ENCODE measurements at places on chromosomes 12 and 14.

- no peak for DNase-seq
Observed at GRCh38 chr12:131720241-131720640, 9.4 kb downstream of the SFSWAP start.

DNA sequence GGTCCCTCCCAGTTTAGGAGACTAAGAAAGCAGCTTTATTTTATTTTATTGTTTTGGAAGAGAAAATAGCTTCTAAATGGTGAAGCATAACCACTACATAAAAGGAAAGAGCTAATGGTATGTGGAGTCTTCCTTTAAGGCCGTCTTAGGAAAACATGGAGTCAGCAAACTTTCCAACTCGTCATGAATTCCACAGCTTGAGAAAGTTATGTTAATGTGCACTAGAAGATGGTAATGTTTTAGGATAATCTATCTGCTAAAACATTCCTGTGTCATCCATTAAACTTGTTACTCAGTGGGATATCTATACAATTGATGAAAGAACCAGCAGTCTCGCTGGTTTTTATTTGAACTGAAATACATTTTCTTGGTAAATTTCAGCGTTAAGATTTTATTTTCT is 448.4 kb upstream of the SEL1L start:
- DNase-seq: no peak

DNA sequence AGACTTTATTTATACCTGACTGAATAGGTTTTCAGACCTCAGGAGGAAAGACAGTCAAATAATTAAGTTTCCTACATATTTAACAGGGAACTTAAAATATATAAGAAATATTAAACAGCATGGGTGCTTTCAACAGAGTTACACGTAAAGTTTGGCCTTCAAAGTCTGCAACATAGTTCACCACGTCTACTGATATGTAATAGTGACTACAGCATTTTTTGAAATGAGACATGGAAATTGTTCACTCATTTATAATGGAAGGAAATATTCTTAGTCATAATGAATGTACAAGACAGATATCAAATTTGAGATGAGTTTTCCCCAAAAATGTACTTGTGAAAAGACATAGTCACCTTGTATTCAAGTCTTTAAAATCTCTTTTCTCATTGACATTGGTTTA is 56.7 kb upstream of the KCNMB4 start:
- DNase-seq: no peak

DNA sequence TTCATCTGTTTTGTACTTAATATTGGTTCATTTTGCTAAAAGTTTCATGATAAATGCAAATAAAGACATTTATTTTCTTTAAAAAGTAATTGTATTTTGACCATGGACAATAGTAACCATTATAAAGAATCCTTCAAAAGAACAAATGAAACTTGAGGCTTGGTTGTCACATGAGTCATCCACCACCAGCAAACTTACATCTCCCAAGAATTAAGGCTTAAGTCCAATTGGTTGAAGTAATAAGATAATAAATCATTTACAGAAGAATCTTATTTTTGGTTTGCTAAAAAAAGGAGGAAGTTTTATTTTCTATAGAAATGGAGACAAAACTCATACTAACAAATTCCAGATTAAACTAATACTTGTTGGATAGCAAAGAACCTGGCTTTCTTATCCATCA is 84.8 kb upstream of the KITLG start:
- no peak for DNase-seq

DNA sequence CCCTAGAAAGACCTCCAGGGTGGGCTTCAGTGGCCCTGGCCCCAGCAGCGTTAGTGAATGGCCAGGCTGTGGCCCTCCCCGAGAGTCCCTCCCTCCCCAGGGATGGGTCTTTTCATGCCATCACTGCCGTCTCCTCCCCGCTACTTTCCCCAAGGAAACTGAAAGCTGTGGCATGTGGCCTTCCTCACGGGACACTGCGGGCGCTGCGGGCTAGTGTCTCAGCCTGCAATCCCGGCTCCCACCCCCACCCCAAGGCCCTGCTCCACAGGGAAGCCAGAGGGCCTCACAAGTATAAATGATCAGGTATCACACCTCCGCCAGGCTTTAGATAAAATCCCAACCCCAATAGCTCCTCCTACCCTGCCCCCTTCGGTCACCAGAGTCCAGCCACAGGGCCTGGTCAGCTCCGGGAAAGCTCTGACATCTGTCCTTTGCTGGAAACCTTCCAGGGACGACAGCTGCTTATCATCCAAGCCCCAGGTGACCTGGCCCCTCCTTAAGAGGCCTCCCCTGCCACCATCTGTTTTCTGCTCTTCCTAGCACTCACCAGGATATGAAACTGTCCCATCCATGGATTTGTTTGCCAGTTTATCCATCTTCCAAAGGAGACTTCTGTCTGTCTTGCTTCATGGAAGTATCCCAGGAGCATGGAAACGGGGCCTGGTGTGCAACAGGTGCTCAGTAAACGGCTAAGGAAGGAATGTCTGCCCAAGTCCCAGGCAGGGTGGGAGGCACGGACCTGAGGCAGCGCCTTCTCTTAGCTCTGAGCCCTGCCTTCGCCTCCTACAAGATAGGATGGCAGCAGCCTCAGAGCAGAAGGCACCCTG is 31.6 kb downstream of the CCDC85C start:
- DNase-seq: peak; percentile 57

DNA sequence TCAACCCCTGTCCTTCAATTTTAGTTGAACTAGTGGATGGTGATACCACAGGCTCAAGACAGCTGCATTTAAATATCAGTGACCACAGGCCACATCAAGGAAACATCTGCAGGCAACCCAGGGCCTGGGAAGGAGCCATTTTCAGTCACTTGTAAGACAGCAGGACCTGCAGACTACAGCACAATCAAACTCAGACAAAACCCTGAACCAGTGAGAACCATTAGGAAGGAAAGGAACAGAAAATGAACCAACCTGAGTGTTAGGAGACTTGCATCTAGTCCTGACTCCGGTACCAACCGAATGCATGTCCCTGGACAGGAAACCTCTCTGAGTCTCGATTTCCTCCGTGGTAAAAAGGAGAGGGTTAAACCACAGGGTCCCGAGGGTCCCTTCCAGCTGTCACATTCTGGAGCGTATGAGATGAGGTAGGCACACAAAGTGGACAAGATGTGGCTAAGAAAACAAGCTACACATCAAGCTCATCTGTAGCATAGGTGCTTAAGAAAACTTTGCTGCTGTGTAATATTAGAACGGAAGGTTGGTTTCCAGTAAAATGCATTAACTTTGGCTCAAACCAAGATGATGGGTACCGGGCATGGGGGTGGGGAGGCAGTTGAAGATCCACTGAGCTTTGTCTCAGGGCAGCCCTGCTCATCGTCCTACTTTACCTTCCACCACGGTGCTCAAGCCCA is 1.6 kb upstream of the CDKN1B start:
- peak; percentile 78 for DNase-seq

Data from OCI-M1 (cell line).